ENCODE measurements at places on chromosomes 6 and 20.

- no peak for DNase-seq
Measured at GRCh38 chr6:11013721-11014070, 30.4 kb downstream of the ELOVL2 start.

DNA sequence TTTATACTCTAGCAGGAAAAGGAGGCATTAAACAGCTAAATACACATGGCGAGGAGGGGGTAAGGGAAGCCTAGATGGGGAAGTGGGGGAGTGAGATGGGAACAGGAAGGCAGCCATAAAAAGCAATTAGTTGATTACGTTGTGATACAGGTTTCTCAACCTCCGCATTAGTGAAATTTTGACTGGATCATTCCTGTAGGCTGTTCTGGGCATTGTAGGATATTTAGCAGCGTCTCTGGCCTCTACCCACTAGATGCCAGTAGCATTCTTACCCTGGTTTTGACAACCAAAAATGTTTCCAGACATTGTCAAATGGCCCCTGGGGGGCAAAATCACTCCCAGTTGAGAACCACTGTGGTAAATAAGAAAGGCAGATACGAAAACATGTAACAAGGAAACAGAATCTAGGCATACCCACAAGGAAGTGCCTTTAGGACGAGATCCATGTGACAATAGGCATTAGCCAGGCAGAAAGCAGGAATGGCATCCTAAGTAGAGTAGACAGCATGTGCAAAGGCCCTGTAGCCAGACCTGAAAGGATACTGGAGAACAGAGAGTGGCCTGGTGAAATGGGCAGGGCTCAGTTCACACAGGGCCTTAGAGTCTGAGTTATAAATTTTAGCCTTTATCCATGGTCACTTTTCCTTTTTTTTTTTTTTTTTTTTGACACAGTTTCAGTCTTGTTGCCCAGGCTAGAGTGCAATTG lies 25.8 kb upstream of the PTPN1 start:
- no peak for DNase-seq

- peak; percentile 24 for DNase-seq
Measured at GRCh38 chr6:42498473-42499128, 46.9 kb upstream of the TRERF1 start.

DNA sequence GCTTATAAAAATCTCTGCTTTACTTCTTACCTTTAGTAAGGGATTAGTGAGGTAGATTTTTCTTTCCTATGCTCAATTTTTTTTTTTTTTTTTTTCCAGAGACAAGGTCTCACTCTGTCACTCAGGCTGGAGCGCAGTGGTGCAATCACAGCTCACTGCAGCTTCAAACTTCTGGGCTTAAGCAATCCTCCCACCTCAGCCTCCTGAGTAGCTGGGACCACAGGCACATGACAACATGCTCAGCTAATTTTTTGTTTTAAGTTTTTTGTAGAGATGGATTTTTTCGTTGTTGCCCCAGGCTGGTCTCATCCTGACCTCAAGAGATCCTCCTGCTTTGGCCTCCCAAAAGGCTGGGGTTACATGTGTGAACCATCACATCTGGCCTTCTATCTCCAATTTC lies 58.9 kb upstream of the RREB1 start:
- no peak for DNase-seq

- no peak for DNase-seq
Measured at GRCh38 chr6:167435209-167435728, 110.4 kb downstream of the TTLL2 start.

- no peak for DNase-seq
Measured at GRCh38 chr6:111987295-111987694, 66.6 kb upstream of the CCN6 start.

- DNase-seq, result no peak
Measured at GRCh38 chr20:33654680-33655161, 7.4 kb upstream of the C20orf144 start.

GRCh38 chr6:158242071-158242606 lies 70.1 kb upstream of the TULP4 start:
- no peak for DNase-seq

- DNase-seq, result no peak
Measured at GRCh38 chr6:16190214-16190613, 48.2 kb upstream of the GMPR start.

GRCh38 chr6:161636882-161637430 lies 363.1 kb upstream of the AGPAT4 start:
- DNase-seq, result no peak

GRCh38 chr6:69796073-69796641 lies 653 bp downstream of the LMBRD1 start:
- DNase-seq, result peak; percentile 34

- no peak for DNase-seq
Measured at GRCh38 chr20:1876217-1876921, 18.8 kb upstream of the SIRPA start.

GRCh38 chr6:146884728-146885127 lies 286.0 kb downstream of the ADGB start:
- DNase-seq, result no peak

- DNase-seq, result no peak
Measured at GRCh38 chr20:625360-625932, 15.3 kb upstream of the TCF15 start.

- DNase-seq, result no peak
Measured at GRCh38 chr6:157556671-157557430, 175.9 kb downstream of the ZDHHC14 start.

- no peak for DNase-seq
Measured at GRCh38 chr6:163354085-163354484, 60.4 kb upstream of the QKI start.
